Hindlimb muscle (tissue), 1 donor: ENCODE measurements at places on chromosomes 6 and 20. TPM values are rescaled to one million over a fixed set of nuclear protein-coding genes. Genes with fewer than 3 reads are reported as not detected.

The CFAP61 gene
- polyA plus RNA-seq = 3.5 TPM

The RGS17 gene
- 0.74 TPM for polyA plus RNA-seq

The SLC17A9 gene
- 1.7 TPM for polyA plus RNA-seq

The MUCL3 gene
- not detected for polyA plus RNA-seq

The PGC gene
- not detected for polyA plus RNA-seq

DNA sequence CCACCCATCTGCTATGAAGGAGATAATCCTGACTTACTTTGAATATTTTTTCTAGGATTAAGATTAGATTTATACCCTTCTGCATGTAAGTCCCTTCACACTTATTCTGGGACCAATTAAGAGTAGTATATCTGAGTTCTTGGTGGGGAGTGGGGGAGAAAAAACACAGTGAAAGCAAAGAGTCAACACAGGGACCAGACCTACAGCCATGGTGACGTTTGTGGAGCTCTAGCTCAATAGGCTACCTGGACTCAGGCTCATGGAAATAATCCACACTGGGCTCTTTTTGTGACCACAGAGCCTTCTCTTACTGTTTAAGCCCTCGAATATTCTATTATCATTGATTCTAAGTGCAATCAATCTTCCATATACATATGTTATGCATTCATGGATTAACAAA, 491.4 kb downstream of the LMBRD1 start:
- DNase-seq = no peak

DNA sequence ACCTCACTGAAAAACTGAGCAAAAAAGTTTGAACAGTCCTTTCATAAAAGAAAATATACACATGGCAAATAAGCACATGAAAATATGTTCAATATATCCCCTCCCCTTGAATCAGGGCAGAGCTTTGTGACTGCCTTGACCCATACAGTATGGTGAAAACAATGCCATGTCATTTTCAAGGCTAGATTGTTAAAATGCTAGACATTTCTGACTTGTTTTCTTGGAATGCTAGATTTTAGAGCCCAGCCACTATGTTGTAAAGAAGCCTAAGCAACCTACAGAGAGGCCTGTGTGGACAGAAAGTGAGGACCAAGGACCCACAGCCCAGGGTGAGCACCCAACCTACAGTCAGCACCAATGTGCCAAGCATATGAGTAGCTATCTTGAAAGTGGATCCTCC, 17.1 kb upstream of the ASF1A start:
- no peak for DNase-seq

DNA sequence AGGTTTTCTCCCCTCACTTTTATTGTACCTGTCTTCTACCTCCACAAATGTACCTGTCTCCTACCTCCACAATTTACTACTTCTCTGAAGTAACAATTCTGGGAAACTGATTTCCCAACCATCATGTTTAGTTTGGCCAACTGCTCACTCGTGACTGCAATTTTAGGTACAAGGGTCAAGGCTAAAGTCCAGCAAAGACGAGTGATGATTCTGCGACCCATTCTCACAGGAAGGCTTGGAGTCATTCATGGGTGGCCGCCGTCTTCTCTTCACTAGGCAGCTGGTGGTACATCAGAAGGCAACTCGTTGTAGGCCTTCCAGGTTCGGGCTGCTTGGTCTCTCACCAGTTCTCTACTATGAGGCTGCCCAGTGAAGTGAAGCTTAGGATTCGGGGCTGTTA, 483.8 kb upstream of the JARID2 start:
- DNase-seq = no peak

DNA sequence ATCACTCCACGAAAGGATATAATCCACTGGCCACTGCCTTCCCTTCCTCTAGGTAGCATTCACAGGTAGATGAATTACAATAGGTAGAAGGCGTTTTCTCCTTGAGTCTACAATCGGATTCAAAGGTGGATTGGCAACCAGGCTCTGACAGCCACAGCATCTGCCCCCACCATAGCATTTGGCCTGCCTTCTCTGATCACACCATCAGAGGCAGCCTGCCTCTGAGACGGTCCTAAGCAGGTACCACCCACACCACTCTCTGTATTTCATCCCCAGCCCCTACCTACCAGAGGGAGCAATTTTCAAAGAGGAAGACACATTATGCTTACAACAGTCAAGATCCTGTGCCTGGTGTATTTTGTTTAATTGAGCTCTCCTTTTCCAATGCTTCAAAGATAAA, 210.5 kb upstream of the SPTLC3 start:
- DNase-seq = no peak

DNA sequence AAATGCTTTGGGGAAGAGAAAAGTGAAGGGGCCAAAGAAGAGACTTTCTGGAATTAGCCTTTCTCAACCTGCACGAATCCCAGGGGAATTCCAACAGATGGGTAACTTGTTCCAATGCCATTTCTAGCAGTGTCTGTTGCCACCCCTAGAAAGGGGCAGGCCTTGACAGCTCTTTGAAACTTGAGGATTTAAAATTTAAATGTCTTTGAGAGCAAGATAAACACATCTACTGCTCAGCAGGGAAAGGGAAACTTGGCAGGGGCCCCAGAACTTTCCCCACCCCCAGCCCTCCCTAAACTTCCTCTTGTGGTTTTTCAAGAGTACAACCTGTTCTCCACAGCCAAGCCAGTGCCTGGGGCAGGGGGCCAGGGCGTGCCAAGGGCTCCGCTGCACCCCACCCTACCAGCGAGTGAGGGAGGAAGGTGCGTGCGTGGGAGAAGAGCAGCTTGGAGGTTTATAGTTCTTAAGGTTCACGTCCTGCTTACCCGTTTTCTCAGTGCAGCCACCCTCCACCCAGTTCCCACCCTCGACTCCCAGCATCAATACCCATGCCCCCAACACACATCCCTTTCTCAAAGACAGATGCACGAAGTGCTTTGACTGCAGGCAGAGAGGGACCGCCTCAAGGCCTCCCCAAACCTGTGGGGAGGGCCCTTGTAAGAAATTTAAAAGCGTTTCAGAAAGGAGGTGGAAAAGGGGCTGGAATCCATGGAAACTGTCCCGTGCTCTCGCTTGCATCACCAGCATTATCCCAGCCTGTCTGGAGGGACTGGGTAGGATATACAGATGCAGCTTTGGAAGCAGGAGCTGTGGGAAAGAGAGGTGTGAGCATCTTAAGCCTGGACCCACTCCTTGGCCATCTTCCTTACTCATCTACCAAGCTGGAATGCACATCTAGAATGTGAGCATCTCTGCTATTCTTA, 4.5 kb upstream of the TAF8 start:
- DNase-seq = peak; percentile 73

DNA sequence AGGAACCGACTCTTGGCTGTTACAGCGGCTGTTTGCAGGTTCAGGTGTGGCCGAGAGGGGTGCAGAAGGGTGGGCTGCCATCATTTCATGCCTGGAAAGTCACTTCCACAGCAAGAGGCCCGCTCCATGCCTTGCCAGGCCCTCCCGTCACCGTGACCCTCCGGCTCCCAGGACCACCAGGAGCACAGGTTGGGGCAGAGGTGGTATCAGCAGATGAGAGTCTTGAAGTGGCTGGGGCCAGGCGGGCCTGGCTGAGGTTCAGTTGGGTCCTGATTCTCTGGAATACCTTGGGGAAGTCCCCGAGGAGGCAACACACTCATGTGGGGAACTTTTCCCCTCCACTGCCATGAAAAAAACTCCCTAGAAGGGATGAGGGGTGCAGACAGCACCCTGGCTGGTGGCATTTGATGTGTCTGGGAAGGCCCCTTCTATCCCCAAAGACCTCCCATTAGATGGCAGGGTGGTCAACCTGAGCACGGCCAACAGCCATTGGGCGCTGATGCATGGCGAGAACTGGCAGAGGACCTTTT, 34.2 kb upstream of the IRF4 start:
- DNase-seq = no peak

DNA sequence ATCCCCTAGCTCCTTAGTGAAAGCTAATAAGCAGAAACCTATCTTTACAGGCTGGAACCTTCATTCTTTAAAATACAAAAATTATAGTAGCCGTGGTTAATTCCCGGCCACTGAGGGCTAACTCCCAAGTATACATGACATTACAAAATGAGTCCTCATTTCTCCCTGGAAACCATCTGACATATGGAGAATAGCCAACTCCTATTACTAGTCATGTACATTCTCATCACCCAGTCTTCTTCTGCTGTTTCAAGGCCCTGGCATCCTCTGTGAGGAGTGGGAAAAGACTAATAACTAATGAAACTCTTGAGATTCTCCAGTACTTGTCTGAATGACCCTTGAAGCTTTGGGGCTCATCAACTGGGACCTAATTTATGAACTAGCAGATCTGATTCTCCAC, 30.2 kb downstream of the CSNK2A1 start:
- no peak for DNase-seq

DNA sequence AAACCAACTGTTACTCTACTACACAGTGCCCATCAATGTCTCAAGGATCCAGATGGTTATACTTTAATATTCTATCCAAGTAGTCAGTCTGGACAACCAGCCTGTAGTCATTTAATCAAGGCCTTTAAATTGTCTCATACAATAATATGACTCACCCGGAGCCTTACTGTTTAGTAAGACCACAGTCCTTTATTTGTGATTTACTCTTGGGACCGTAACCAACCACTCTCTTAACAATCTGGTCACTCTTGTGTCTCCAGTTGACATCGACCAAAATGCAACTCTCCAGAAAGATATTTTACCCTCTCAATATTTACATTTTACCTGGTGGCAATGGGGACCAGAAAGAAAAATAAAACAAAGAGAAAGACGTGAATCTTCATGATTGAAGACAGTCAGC, 14.9 kb downstream of the DEFB114 start:
- DNase-seq = no peak

DNA sequence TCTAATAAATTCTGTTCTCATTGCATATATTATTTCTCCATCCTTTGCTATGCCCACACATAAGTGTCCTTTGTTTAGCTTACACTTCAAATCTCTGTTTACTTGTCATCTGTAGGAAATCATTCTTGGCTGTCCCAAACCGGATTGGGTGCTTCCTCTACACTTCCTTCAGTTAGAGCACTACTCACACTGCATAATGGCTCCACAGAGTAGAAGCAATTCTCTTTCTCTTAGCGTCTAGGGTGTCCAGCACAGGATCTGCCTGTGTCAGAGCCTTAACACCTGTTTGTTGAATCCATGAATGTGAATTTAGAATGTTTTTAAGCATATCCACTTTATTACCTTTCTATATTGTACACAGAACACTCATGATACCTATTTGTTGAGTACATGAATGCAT, 87.0 kb upstream of the BMP2 start:
- no peak for DNase-seq

- DNase-seq = no peak
These were observed 783.0 kb upstream of the GJE1 start for GRCh38 chr6:141349710-141350109.

GRCh38 chr6:16993396-16993795, 108.5 kb upstream of the STMND1 start:
- no peak for DNase-seq
